ENCODE measurements at places on chromosomes 2 and 18. TPM values are rescaled to one million over a fixed set of nuclear protein-coding genes. Genes with fewer than 3 reads are reported as not detected.

GRCh38 chr2:18552351-18553077 lies 7.9 kb downstream of the RDH14 start:
- DNase-seq = no peak

Gene NEUROD1
- not detected for total RNA-seq

- DNase-seq = no peak
These were observed 419.6 kb upstream of the POU3F3 start for GRCh38 chr2:104434318-104434792.

Gene CFC1
- not detected for total RNA-seq

DNA sequence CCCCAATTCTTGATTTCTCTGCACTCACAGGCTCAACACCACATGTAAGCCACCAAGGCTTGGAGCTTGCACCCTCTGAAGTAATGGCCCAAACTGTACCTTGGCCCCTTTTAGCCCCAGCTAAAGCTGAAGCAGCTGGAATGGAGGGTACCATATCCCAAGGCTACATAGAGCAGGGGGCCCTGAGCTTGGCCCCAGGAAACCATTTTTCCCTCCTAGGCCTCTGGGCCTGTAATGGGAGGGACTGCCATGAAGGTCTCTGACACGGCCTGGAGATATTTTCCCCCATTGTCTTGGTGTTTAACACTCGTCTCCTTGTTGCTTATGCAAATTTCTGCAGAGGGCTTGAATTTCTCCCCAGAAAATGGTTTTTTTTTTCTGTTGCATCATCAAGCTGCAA lies 69.7 kb downstream of the SKA1 start:
- no peak for DNase-seq

DNA sequence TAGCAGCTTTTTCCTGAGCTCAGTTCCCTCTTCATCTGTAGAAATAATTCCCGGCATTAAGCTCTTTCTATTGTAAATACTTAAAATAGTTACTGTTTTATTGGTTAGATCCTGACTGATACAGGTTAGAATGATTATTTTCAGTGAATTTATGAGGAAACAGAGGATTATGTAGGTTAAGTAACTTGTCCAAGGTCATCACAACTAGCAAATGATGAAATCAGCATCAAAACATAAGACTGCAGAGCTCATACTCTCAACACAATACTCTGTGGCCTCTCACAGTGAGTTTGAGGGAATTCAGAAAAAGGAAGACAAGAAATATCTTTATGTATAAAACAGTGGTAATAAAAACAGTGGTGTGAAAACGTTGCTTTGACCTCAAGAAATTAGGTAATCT lies 113.2 kb upstream of the DLX2 start:
- no peak for DNase-seq

GRCh38 chr2:98086491-98087446 lies at the start of gene VWA3B:
Gene VWA3B, plus strand, starts transcription at chr2:98087167. Its CDS starts 5,926 bp downstream, at chr2:98093093.
- DNase-seq = no peak
